ENCODE measurements at places on chromosomes 1 and 21.

GRCh38 chr1:153394391-153394790 lies 3.5 kb upstream of the S100A8 start:
- DNase-seq = no peak

DNA sequence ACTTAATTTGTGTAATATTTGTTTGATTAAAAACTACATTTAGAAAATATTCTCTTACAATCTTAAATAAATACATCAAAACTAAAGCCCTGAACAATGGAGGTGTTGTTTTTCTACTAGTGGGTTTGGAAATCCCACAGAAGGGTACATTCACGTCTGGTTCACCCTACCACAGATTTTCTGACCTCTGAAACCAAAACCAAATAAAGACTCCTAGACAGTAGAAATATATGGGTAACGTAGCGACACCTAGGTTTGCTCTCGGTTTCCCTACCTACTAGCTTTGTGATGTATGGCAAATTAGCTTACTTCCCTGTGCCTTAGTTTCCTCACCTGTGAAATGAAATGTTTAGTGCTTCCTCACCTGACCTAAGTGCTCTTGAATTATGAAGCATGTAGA lies 312.6 kb downstream of the DPYD start:
- no peak for DNase-seq

- DNase-seq = no peak
These were observed 188.9 kb upstream of the MAP1LC3C start for GRCh38 chr1:242187816-242188215.

DNA sequence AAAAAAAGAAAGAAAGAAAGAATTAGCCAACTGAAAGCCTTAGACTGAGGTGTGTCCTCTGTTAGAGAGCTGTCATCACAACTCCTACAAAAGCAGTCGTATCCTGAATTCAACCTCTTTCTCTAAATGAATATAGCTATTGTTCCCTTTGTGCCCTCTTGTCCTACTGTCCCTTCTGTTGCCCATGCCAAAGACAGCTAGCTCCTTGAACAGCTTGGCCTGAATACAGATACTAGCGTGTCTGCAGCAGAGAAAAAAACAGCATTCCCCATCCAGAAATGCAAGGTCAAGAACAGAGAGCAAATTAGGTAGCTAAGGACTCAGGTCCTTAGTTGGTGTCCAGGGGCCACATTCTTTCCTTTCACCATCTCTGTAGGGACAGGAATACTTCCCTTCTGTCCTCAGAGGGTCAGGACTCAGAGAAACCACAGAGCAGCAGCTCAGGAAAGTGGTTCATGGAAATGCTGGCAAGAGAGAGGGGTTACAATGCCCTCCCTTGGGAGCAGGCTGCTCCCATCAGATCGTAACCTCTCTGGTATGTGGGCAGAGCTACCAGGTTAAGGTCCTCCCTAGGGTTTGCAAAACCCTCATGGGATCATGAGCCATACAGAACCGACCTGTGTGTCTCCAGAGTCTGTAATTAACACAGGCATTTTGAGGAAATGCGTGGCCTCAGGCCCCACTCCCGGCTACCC lies 1.8 kb upstream of the ZBTB48 start:
- no peak for DNase-seq

GRCh38 chr1:32831878-32832277 lies 14.4 kb downstream of the S100PBP start:
- DNase-seq = no peak

DNA sequence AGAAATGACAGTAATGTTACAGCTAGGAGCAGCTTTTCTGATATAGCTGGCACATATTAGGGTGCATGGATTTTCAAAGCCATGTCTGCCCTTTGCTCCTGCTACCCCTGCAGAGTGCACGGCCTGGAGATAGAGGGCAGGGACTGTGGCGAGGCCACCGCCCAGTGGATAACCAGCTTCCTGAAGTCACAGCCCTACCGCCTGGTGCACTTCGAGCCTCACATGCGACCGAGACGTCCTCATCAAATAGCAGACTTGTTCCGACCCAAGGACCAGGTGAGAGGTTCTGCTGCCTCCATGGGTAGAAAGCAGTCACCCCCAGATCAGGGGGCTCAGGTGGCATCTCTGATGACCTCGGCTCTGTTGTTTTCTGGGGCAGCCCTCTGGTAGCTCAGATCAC lies 9.8 kb downstream of the MTARC1 start:
- DNase-seq = no peak

DNA sequence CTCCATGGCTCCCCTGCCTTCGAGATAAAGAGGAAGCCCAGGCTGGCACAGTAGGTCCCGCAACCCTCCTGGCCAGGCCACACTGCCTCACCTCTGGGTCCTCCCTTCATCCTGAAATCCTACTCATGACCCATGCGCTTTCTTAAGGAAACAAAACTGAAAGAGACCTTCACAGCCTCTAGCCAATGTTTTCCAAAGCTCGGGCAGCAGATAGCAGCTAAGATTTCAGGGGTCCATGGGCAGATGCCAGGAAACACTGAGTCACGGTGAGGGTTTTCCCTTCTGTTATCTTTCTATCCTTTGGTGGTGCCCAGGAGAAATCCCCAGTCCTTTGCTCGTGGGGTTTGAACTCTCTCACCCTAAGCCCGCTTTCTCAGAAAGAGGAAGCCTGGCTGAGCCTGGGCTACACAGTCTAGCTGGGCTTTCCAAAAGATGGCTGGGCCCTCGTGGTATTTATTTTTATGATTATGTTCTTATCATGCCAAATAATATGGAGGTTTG lies 26.6 kb downstream of the TTC39A start:
- DNase-seq = no peak

GRCh38 chr1:150683914-150684313 lies 13.0 kb downstream of the GOLPH3L start:
- no peak for DNase-seq

DNA sequence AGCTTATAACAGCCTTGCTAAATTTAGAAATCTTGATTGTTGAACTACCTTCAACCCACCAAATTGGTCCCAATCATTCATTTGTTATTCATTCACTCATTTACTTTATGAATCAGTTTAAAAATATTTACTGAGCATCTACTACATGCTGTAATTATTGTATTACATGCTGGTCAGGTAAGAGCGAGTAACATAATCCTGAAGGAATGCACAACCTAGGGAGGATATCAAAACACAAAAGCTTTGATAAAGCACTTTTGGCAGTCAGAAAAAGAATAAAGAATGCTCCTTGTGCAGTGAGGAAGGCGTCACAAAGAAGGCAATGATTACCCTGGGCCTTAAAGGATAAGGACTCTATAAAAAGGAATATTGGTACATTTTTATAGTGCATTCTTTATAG lies 518.9 kb upstream of the NR5A2 start:
- no peak for DNase-seq

- no peak for DNase-seq
These were observed 64.1 kb downstream of the S1PR1 start for GRCh38 chr1:101300916-101301315.

DNA sequence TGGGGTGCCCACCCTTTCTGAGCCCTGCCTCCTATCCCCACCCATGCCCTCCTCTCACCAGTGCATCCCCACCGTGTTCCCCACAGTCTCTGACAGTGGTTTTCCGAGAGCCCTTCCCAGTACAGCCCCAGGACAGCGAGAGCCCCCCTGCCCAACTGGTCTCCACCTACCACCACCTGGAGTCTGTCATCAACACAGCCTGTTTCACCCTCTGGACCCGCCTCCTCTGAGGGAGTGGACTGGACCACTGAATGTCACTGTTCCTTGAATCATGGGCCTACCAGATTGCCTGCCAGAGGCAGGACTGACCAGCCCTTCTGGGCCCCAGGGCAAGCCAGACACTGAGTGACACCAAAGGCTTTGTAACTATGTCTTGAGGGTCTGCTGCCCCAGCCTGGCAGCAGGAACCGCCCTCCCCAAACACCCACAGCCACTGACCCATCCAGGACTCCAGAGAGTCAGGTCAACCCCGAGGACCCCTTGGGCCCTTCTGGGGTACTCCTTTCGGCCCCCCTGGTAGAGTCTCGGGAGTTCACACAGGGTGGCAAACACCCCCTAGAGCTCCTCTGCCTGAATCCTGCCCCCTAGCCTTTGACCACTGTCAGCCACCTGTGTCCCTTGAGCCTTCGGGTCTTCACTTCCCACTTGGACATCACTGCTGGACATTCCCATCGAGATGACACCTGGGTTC lies 3.3 kb downstream of the HYI start:
- peak; percentile 19 for DNase-seq

GRCh38 chr1:39672551-39672947 lies 642 bp upstream of the NT5C1A start:
- DNase-seq = no peak

GRCh38 chr1:209926045-209926444 lies 12.0 kb upstream of the SYT14 start:
- no peak for DNase-seq

DNA sequence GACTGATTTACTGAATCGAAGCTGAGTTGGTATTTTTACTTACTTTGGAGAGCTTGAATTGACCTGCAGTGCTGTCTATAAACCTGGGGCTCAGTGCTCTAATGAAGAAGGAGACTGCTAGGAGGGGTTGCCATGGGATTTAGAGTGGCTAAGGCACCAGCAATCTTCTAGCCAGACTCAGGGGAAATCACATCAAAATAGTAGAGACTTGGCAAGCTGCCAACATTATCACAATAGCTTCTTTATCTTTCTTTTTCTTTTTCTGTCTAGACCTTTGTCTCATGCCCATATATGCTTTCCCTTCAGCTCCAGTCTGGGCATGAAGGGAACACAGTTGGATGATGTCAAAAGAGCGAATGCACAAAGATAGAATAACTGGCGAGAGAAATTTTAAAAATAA lies 301.1 kb upstream of the DPYD start:
- DNase-seq = no peak

DNA sequence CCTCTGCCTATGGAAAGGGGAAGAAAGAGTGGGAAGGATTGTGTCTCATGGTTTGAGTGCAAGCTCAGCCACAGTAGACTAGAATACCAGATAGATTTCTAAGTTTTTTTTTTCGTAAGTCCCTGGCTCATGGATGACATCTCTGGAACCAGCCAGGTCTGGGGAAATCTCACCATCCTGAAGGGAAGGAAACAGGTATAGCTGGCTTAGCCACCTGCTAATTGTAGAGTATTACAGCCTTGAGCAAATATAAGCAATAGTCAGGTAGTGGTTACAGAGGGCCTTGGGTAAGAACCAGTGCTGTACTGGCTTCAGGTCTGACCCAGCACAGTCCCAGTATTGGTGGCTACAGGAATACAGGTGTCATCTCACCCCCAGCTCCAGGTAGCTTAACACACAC lies 500.9 kb upstream of the PRMT6 start:
- DNase-seq = no peak

- no peak for DNase-seq
These were observed 134.6 kb upstream of the ADAMTS5 start for GRCh38 chr21:27101523-27101922.

- no peak for DNase-seq
These were observed 192.8 kb upstream of the NR5A2 start for GRCh38 chr1:199834711-199835110.

DNA sequence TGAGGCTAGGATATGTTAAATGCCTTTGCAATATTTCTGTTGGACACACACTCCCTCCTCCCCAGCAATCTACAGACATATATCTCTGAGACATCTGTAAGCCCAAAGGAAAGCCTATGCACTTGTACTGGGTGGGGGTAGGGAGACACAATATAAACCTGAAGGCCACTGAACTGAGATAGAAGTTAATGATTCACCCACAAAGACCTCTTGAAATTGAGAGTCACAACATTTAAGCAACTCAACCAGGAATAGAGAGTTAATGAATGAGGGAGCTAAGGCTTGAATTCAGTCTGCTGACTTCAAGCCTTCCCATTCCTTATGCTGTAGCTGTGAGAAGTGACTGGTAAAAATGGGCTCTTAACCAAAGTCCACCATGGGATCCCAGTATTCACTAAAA lies 5.0 kb downstream of the OR10J1 start:
- DNase-seq = no peak

GRCh38 chr1:47513393-47513792 lies 75.5 kb downstream of the FOXD2 start:
- DNase-seq = no peak

GRCh38 chr1:31196685-31197084 lies 43.0 kb downstream of the NKAIN1 start:
- no peak for DNase-seq

DNA sequence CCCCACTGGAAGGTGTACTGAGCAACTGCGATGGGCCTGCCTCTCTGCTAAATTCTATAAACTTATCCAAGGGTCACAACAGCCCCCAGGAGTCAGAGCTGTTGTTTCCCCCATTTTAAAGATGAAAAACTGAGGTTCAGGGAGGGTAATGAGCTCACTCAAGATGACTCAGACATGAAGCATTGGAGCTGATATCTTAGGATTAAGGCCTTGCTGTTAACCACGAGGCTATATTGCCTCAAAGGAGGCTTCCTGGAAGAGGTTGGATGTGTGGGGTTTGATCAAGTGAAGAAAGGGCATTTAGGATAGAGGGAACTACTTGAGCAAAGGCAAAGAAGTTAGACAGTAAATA lies 6.7 kb downstream of the LDLRAP1 start:
- DNase-seq = no peak

GRCh38 chr1:56755911-56756310 lies 63.3 kb downstream of the FYB2 start:
- DNase-seq = no peak

- peak; percentile 49 for DNase-seq
These were observed 25.0 kb downstream of the SZT2 start for GRCh38 chr1:43414634-43415223.

DNA sequence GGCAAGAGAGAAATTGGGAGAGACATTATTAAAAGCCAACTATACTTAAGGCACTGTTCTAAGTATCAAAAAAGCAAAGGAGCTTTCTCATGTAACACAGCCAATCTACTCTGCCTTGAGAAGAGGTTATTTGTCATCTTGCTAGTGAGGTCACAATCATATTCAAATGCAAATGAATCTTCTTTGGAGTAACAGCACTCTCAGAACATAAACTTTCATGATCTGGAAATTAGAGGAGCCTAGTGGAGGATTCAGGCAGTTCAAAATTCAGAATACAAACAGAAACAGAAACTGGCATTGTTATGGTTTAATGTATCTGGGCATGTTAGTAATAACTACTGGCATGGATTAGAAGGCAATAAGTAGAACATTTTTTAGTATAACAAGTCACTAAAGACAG lies 57.4 kb downstream of the ARID4B start:
- DNase-seq = no peak

- no peak for DNase-seq
These were observed 6.5 kb upstream of the DNM3 start for GRCh38 chr1:171834821-171835220.

DNA sequence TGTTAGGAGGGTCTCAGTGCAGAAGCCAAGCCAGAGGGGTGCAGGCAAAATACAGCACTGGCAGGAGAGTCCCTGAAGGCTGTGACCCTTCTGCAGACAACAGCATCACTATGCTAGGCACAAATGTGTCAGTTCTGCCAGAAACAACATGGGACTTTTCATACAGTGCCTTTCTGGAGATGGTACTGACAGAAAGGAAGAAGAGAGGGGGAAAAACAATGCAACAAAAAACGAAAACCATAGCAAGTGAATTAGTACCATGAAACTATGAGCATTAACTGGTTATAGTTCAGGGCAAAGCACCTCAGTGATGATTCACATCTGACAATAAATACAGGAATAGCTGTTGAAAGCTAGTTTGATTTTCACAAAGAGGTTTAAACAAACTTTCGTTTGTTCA lies 140.8 kb upstream of the NBPF11 start:
- no peak for DNase-seq
